Stimulated activated CD4-positive, alpha-beta T cell treated with anti-CD3 and anti-CD28 coated beads, Interleukin-2, amount 100 ng/mL, for 24 hours (primary cell): ENCODE measurements at places on chromosomes 5 and 9.

DNA sequence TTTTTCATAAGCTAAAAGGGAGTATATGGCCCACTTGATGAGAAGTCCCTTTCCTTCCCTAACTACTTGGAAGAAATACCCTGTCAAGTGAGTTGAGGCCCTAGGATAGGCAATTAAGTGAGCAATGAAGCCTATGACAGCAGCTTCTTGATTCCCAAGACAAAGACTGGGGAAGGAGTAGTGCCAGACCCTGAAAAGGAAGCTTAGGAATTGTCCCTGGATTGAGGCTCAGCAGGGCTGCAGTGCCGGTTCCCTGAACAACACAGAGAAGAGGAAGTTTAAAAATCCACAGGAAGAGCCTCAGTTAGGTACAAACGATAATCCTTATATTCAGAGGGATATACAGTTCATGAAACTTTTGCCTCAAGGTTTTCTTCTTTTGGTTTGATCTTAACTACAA lies 61.8 kb upstream of the RAD23B start:
- no peak for DNase-seq

DNA sequence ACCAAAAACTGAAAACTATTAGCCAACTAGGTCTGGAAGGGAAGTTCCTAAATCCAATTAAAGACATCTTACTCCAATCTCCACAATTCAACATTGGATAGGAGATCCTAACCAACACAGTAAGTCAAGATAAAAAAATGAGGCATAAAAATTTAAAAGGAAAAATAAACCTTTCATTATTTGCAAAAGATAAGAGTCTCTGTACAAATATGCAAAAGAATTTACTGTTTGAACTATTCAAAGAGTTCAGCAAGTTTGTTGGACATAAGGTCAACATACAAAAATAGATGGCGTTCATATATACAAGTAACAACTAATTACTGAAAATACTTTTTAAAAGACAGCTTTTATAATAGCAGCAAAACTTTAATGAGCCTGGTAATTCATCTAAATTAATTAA lies 3.1 kb upstream of the FREM1 start:
- no peak for DNase-seq

- no peak for DNase-seq
Observed at GRCh38 chr5:173268750-173269432, 33.9 kb upstream of the NKX2-5 start.

GRCh38 chr9:94867281-94867841 lies 140.9 kb downstream of the AOPEP start:
- no peak for DNase-seq

- DNase-seq: no peak
Observed at GRCh38 chr5:159899067-159900049, 16.9 kb upstream of the ADRA1B start.

DNA sequence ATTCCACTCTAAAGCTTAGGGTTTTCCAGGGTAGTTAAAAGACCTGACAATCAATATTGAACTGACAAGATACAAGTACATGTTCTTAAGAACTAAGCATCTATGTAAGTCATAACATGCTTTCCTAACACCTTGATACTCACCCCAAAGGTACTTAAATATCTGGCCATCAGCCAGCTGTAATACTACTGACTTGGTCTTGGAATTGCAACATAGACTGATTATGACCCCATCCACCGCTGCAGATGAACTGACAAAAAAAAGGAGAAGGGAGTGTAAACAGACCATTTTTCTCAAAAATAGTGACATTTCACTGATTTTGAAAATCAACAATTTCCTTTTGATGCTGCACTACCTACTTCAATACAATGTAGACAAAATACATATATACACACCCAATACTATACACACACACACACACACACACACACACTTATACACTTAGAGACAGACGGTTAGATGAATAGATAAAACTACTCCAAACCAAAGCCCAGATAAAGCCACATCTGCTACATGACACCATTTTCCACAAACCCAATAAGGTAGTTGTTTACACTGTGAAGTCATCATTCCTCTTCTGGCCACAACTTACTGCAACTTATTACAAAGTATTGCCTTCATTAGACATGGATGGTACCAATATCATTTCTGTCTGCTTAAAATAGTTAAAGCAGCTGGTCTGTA lies 30.4 kb downstream of the ELP1 start:
- no peak for DNase-seq

DNA sequence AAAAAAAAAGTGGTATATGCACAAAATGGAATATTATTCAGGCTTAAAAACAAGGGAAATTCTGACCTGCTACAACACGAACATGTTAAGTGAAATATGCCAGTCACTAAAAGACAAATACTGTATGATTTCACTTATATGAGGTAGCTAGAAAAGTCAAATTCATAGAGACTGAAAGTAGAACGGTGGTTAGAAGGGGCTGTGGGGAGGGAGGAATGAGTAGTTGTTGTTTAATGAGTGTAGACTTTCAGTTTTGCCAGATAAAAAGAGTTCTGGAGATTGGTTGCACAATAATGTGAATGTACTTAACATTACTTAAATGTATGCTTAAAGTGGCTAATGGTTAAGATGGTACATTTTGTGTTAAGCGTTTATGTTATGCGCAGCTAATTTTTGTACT lies 79.5 kb upstream of the IL12B start:
- DNase-seq: peak; percentile 12

DNA sequence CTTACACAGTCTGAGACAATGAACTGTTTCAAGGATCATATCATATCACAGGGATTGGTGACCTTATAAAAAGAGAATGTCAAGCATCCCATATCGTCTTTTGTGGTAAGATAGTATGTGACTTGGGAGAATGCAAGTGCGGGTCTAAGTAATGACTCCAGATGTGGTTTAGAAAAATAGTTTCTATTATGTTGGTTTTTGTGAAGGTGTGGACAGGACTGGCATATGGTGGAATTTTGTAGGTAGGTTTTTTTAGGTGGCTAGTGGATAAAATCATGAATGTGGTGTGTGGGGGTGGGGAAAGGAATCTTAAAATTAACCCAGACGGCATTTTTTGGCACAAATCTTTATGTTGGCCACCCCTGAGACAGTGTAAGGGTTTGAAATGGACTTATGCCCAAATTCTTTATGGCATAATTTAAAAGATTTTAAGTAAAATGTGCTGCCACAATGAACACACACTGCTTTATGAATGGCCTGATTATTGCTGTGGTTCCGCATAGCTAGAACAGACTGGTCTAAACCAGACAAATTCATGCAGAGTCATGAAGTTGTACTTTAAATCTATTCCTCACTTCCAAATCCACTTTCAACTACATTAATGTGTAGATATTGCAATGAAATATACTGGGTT lies 204.8 kb upstream of the HAPLN1 start:
- no peak for DNase-seq

DNA sequence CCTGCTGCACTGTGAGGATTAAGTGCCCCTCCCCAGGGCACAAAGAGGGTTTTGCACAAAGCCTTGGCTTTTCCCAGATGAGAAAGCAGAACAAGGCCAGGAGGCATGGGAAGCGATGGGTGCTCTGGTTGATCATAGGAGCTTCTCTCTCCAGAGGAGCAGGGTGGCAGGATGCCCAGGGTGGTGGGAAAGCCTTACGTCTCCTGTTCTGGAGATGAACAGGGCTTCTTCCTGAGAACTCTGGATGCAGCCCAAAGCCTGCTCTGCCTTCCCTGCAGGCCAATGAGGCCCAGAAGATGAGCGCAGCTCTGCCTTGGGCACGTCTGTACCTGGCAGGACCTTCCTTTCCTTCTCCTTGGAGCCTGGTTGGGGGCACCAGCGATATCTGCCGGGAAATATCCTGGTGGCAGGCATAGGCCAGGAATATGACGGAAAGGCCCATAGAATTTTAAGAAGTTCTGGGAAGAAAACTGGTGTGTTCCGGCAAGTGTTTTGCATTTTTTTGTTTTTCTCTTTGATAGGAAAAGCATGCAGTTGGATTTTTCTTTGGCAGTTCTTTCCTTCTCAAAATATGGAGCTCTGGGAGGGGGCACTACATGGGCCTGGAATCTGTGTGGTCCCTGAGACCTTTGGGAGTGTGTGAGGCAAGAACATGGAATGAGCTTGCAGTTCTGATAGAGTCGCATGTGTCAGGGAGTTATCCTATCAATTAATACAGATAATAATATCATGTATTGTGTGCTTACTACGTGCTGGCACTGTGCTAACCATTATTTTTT lies 253.2 kb upstream of the KLF4 start:
- DNase-seq: no peak
